ENCODE measurements at places on chromosomes 1 and 21.

- DNase-seq, result no peak
Observed at GRCh38 chr1:35426097-35426586, 131.1 kb downstream of the KIAA0319L start.

- DNase-seq, result no peak
Observed at GRCh38 chr21:24197132-24197643, 1410.1 kb downstream of the MRPL39 start.

DNA sequence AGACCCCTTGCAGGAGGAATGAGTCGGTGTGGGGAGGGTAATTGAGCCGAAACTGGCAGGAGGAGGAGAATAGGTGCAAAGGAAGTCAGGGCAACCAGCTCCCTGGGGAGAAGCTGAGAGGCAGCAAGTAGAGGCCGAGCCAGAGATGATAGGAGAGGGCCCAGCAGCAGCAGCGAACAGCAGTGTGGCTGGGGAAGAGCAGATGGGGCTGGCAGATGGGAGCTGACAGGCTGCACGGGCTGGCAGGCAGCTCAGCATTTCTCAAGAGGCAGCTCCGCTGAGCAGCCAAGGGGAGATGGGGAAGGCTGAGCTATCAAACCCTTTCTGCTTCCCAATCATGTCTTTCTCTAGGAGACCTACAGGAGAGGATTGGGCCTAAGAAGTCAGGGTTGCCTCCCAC, 158.2 kb downstream of the TRIM33 start:
- peak; percentile 17 for DNase-seq

DNA sequence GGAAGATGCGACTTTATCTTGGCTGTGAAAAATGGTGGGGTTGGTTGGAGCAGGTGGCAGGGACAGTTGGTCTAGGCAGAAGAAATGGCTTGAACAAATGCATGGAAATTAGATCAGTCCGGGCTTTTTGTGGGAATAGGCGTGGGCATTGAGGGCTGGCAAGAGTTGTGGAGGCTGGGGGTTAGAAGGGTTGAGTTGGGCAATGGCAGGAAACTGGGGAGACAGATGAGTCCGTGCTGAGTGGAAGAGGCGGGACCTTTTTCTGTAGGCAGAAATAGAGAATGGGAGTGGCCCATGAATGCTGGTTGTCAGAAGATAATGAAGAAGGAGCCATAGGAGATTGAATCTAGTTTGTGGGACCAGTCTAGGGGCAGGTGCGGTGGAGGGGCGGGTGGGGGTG, 6.9 kb downstream of the PDPN start:
- no peak for DNase-seq

- no peak for DNase-seq
Observed at GRCh38 chr1:85295654-85296053, 19.2 kb upstream of the BCL10 start.

- peak; percentile 33 for DNase-seq
Observed at GRCh38 chr1:154353460-154353904, 28.2 kb downstream of the ATP8B2 start.

GRCh38 chr1:30418061-30418938, 305.1 kb downstream of the MATN1 start:
- no peak for DNase-seq

- DNase-seq, result no peak
Observed at GRCh38 chr1:25771221-25772114, 28.5 kb upstream of the SELENON start.

DNA sequence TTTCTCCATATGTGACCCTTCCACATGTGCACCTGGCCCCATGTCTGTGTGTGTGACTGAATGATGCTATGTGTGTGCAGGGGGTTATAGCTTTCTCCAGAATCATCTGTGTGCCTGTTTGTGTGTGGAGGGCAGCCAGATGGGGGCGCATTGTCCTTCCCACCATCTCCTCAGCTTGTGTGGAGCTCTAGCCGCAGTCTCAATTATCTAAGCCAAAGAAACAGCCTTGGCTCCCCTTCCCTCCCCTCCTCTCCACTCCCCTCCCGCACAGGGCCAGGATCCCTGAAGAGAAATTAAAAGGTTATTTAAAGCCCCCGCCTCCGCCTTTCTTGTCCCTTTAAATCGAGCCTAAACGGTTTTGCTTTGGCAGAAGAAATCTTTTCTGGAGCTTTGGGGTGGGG, 1.8 kb upstream of the DMBX1 start:
- DNase-seq, result peak; percentile 44

DNA sequence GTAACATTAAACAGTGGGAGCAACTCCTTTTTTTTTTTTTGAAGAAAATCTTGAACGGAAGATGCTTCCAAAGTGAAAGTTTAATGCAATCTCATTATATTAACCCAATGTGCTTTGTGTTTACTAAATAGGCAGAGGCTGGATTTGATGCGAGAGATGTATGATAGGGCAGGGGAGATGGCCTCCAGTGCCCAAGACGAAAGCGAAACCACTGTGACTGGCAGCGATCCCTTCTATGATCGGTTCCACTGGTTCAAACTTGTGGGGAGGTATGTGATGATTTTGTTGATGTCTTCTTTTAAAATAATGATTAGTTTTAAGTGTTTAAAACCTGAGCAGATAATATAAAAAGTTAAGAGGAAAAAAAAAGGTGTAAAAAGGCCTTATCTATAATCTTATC, 74.2 kb upstream of the PGD start:
- DNase-seq, result no peak

- peak; percentile 85 for DNase-seq
Observed at GRCh38 chr1:205313563-205314308, 7.8 kb downstream of the NUAK2 start.

GRCh38 chr1:58000116-58000515, 546.4 kb downstream of the OMA1 start:
- no peak for DNase-seq

GRCh38 chr1:205211839-205212536, 486 bp upstream of the DSTYK start:
- DNase-seq, result no peak

GRCh38 chr21:29800056-29800455, 139.7 kb downstream of the GRIK1 start:
- DNase-seq, result no peak

GRCh38 chr1:41327383-41327999, 33.7 kb upstream of the FOXO6 start:
- no peak for DNase-seq

All from fibroblast of skin of scalp (primary cell).